BJ (cell line): ENCODE measurements at places on chromosomes 5 and 9.
A peak's percentile ranks its signal among the peaks of the same experiment; 100 is the strongest.

DNA sequence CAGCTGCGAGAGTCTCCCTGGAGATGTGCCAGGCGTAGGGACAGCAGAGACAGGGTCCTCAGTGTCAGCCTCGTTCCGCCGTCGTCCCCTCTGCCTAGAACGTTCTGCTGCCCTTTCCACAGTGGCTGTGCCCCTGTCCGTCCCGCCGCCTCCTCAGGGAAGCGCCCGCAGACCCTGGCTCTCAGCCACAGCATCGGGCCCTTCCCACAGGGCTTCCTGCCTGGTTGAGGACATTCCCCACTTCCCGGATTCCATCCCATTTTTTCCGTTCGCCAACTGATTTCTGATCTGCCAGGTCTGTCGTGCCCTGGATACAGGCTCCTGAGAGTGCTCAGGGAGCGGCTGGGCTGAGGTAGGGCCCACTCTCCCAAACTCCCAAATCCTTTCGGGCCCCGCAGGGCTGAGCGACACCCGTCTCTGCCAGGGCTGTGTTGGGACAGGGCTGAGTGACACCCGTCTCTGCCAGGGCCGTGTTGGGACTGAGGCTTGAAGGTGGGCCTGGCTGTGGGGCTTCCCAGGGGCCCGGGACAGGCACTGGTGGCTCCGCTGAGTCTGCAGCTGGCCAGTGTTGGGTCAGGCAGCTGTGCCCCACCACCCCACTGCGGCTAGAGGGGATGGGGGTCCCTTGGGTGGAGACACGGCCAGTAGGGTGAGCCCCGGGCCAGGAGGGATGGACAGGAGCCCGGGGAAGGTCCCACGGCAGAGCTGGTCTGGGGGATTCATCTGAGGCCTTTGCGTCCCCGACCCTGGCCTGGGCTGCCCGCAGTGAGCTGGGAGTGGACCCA lies 15.9 kb downstream of the DNLZ start:
- DNase-seq, result no peak

GRCh38 chr5:143850050-143850683 lies 38.2 kb downstream of the HMHB1 start:
- no peak for DNase-seq

DNA sequence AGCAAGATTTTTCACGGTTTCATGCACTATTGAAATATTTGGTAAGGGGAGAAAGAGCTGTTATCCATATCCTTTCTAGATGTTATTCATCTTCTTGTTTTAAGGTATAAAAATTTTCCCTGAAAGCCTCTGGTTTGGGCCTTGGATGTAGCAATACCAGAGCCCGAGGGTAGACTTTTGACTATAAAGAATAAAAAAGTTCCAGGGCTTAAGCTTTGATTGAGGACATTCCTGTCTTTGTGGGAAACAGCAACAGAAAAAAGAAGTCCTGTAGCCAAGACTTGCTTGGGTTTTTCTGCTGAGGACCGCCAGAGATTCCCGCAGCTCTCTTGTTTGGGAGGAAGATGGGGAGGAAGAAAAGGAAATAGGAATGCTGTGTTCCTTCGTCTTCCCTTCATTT lies 440.0 kb upstream of the WWC1 start:
- no peak for DNase-seq

GRCh38 chr5:121795511-121795910 lies 56.2 kb upstream of the FTMT start:
- DNase-seq, result no peak

- DNase-seq, result no peak
Measured at GRCh38 chr5:173342813-173343755, 14.9 kb upstream of the STC2 start.

- no peak for DNase-seq
Measured at GRCh38 chr5:74641735-74642542, 1.4 kb upstream of the ENC1 start.

DNA sequence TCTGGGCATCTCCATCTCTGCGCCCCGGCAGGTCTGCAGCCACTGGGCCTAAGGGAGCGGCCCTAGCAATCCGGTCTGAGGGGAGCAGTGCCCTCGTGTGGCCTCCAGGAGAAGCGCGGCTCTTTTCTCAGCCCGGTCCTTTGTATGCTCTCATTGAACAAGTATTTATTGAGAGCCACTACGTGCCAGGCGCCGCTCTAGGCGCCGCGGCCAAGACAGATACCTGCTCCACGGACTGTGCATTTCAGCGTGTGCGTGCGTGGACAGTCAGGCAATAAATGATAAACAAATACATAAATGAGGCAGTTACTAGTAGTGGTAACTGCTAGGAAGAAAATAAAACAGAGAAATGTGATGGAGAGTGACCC lies 2.3 kb upstream of the SLC4A9 start:
- peak; percentile 41 for DNase-seq

- DNase-seq, result no peak
Measured at GRCh38 chr5:82381591-82381990, 103.4 kb upstream of the RPS23 start.

GRCh38 chr5:109453251-109453650 lies 43.5 kb upstream of the PJA2 start:
- no peak for DNase-seq

GRCh38 chr9:86665416-86665815 lies 281.9 kb downstream of the GAS1 start:
- DNase-seq, result no peak

- no peak for DNase-seq
Measured at GRCh38 chr9:126494264-126494663, 119.5 kb upstream of the LMX1B start.

- DNase-seq, result no peak
Measured at GRCh38 chr5:101012880-101013279, 109.8 kb upstream of the ST8SIA4 start.

DNA sequence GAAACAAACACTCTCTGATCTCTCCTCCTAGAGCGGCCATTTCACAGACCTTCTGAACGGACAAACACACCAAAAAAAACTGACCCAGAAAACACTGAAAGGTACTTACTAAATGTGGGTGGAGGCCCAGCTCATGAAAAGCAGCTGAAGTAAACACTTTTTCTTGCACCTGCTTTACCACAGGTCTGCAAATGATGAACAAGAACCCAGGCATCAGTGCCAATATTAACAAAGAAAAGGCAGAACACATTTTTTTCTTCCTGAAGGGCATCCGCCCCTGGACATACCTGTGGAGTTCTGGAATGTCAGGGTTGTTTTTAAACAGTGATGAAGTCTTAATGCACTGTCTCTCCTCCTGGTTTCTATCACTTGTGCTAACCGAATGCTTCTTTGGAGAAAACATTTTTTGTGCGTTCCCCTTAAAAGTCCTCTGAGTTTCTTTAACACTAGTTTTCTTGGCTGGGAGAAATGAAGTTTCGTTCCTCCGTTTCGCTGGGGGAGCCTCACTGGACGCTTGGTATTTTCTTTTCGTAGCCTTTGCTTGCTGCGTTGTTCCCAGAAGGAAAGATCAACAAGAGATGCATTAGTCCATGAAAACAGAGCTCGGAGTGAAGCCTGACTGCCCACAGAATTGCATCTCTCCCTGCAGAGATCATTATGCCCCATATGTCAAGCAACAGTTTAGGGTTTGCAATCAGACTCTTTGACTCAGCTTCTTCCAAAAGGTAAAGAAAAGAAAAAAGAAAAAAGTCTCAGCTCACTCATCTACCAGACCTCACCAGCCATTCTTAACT lies 7.4 kb downstream of the DDX31 start:
- DNase-seq, result no peak
